Hippocampal formation (tissue), 2 donors: ENCODE measurements at places on chromosomes 7 and 10.

- no peak for DNase-seq
Observed at GRCh38 chr10:84177541-84178141, 4.0 kb downstream of the GPR15LG start.

DNA sequence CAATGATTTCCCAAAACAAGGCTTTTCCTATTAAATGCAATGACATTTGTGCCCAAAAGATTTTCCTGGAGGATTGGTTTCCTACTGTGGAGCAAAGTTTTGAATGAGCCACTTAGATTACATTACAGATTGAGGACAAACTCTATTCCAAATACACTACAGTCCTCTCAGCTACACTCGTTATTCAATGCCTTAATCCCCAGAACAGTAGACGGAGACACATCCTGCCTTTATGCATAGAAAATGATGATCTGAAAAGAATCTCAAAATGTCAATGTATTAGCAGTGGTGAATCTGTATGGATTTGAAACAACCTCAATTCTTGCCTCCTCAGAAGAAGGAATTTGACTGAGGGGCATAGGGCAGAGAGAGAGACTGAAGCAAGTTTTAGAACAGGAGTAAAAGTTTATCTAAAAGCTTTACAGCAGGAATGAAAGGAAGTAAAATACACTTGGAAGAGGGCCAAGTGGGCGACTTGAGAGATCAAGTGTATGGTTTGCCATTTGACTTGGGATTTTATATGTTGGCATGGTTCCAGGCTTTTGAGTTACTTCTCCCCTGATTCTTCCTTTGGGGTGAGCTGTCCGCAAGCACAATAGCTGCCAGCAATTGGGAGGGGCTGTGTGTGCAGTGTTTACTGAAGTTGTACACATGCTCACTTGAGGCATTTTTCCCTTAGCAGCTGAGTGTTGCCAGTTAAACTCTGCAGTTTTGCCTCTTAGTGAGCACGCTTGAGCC lies 891.9 kb upstream of the MBL2 start:
- no peak for DNase-seq

DNA sequence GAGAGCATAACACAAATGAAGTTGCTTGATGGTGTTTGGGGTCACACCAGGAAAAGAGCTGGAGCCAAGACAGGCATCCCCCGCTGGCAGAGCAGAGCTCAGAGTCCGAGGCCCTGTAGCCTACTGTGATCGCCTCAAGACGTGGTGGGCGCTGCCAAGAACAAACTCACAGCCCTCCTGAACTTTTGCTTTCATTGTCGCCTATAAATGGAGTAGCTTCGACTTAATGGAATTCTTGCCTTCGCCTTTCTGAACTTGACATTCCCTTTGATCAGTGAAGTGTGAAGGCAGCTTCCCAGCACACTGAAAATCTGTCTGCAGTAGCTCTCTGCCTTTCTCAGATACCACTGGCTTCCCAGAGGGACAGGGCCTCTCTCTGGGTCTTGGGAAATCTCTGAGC lies 21.3 kb downstream of the CPXM2 start:
- DNase-seq = no peak

- DNase-seq = no peak
Observed at GRCh38 chr7:131726031-131726430, 169.6 kb upstream of the PODXL start.

DNA sequence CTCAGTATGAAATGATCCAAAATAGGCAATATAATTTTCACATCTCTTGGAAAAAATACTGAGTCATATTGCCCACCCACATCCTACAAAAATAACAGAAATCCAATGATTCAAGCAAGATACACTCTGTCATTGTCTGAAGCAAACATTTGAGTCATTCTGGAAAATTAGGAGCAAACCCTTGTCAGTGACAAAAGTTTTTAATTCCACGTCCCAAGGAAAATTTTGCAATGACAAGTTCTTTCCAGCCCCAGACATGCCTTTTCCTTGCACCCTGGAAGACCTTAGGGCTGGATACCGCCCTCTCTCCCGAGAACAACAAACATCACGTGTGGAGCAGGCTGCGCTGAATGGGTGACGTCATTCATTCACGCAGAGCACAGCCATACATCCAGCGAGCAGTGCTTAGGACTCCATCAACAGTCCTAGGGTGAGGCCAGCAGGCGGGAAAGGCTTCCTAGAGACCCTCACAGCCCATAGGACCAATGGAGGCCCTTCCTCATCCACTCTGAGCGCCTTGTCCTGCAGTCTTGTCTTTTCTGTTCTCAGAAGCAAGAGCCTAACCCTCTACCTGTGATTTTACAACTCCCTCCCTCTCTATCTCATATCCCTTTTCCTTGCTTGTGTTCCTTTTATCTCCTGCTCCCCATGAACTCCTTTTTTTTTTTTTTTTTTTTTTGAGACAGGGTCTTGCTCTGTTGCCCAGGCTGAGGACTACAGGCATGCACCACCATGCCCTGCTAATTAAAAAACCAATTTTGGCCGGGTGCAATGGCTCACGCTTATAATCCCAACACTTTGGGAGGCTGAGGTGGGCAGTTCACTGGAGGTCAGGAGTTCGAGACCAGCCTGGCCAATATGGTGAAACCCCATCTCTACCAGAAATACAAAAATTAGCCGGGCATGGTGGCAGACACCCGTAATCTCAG lies 23.5 kb upstream of the KDM7A start:
- no peak for DNase-seq

GRCh38 chr10:35896001-35896400 lies 253.9 kb upstream of the FZD8 start:
- DNase-seq = no peak

DNA sequence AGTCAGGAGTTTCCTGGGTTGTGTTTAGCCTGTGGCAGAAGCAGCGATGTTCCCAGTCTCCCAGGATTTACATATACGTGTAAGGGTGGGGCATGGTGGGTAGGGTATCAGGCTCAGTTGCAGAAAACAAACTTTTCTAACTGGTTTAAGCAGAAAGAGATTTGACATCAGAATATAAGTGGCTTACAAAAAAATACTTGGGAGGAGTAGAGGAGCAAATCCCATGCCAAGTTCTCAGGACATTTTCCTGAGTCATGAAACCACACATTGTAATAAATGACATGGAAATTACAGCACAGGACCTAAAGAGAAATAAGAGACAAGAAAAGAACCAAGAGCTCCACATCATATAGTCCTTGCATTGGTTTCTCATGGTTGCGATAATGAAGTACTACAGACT lies 26.2 kb upstream of the FRMD4A start:
- no peak for DNase-seq

GRCh38 chr10:100746784-100747455 lies 1.5 kb downstream of the PAX2 start:
- no peak for DNase-seq

GRCh38 chr10:58982470-58983239 lies 193.8 kb upstream of the PHYHIPL start:
- no peak for DNase-seq

- no peak for DNase-seq
Observed at GRCh38 chr10:95876756-95877155, 31.0 kb upstream of the CC2D2B start.

GRCh38 chr7:36306222-36306621 lies 83.4 kb upstream of the ANLN start:
- no peak for DNase-seq

DNA sequence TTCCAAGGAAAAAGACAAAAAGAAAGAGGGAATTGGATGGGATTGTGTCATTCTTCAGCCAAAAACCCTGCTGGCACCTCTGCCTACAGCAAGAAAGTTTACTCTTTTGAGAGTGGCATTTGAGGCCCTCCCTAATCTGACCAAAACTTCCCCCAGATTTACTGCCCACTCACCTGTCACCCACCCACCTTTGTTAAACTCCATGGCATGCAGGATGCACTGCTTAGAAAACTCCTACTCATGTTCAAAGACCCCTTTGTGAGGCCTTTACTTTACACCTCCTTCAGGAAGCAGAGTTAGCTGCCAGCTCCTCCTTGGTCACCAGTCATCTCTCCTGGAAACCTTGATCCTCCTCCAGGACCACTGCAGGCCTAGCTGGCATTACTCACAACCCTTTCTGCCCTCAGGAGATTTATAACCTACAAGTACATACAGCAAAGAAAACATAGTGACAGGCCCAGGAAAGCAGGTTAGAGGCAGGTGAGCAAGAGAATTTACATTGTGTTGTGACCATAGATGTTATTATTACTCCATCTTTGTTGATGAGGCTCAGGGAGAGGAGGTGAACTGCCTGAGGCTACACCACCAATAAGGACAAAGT lies 10.3 kb upstream of the PLAC9 start:
- DNase-seq = no peak

GRCh38 chr7:141928845-141929195 lies 12.6 kb downstream of the OR9A4 start:
- no peak for DNase-seq

DNA sequence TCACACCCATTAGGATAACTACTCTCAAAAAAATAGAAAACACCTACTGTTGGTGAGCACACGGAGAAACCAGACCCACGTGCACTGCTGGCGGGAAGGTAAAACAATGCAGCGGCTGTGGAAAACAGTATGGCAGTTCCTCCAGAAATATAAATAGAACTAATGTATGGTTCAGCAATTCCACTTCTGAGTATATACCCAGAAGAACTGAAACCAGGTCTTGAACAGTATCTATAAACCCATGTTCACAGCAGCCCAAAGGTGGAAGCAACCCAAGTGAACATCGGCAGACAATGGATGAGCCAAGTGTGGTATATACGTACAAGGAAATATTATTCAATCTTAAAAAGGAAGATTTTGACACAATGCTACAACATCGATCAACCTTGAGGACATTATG lies 164.7 kb downstream of the ZMYND11 start:
- DNase-seq = no peak

DNA sequence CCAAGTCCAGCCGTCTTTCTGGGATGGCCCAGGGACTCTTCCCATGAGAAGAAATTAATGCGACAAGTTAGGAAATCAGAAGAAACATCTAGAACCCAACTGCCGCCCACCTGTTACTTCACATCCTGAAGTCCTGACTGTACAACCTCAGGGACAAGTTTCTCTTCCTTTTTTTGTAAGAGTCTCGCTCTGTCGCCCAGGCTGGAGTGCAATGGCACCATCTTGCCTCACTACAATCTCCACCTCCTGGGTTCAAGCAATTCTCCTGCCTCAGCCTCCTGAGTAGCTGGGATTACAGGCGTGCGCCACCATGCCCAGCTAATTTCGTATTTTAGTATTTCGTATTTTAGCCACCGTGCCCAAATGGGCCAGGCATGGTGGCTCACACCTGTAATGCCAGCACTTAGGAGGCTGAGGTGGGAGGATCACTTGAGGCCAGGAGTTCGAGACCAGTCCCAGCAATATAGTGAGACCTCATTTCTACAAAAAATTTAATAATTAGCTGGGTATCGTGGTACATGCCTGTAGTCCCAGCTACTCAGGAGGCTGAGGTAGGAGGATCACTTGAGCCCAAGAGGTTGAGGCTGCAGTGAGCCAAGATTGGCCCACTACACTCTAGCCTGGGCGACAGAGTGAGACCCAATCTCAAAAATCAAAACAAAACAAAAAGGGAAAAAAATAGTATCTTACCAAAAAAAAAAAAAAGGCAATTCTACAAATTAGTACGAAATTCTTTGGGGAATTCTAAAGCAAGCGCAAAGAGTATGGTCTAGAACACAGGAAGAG lies 20.8 kb downstream of the LAT2 start:
- no peak for DNase-seq

- DNase-seq = no peak
Observed at GRCh38 chr7:31311552-31311951, 29.0 kb downstream of the NEUROD6 start.

GRCh38 chr7:100603726-100604027 lies 1.5 kb downstream of the PCOLCE start:
- DNase-seq = no peak

GRCh38 chr7:100163006-100163531 lies 4.5 kb upstream of the TRAPPC14 start:
- DNase-seq = no peak

- no peak for DNase-seq
Observed at GRCh38 chr7:64651203-64651602, 14.7 kb upstream of the ZNF107 start.

DNA sequence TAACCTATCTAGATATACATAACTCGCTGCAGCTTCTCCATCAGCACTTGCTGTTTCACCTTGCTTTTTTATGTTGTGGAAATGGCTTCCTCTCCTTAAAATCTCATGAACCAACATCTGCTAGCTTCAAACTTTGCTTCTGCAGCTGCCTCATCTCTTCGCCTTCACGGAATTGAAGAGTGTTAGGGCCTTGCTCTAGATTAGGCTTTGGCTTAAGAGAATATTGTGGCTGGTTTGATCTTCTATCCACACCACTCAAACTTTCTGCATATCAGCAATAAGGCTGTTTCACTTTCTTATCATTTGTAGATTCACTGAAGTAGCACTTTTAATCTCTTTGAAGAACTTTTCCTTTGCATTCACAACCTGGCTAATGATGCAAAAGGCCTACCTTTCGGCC lies 49.2 kb upstream of the AGR3 start:
- no peak for DNase-seq

GRCh38 chr10:11799736-11800080 lies 23.4 kb upstream of the PROSER2 start:
- no peak for DNase-seq

GRCh38 chr10:20157314-20157713 lies 341.1 kb downstream of the PLXDC2 start:
- no peak for DNase-seq

- no peak for DNase-seq
Observed at GRCh38 chr7:25347360-25348066, 119.2 kb upstream of the NPVF start.

- DNase-seq = no peak
Observed at GRCh38 chr7:37379546-37380277, 69.0 kb downstream of the ELMO1 start.

- no peak for DNase-seq
Observed at GRCh38 chr7:139648941-139649425, 125.5 kb downstream of the CLEC2L start.
